ENCODE measurements at places on chromosomes 11 and 22.

- no peak for DNase-seq
Measured at GRCh38 chr11:12386745-12387144, 9.4 kb downstream of the PARVA start.

GRCh38 chr11:128522943-128523518 lies 64.3 kb downstream of the ETS1 start:
- DNase-seq, result no peak

- DNase-seq, result no peak
Measured at GRCh38 chr22:45430871-45431270, 17.4 kb downstream of the RIBC2 start.

DNA sequence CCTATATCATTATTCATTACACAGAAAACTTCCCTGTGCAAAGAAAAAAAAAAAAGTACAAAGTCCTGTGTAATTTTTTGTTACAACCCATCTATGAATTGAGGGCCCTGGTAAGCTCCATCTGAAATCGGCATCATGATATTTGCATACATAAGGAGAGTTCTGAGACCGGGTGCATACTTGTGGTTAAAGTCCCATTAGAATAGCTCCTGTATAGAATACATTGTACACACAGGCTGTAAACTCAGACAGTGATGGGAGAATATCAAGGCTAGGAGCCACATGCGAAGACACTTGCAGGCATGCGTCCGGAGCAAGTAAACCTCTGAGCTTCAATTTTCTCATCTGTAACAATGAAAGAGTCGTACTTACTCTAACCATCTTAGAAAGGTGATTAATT lies 353.2 kb downstream of the ETS1 start:
- DNase-seq, result no peak

DNA sequence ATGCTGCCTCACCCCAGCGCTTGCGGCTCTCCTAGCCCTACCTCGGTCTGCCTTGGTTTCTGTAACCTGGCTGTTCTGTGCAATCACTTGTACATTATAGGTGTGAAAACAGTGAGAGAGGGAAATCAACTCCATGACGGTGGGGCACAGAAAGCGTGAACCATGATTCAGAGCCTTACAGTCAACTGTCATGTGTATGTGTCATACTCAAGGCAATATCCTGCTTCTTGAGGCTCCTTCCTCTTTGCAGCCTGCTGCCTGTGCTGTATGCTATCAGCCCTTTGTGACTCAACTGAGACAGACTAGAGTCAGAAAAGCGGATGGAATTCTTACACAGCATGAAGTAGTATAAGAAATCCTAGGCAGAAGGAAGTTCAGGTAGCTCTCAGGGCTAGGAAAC lies 2.1 kb downstream of the NRIP3 start:
- no peak for DNase-seq

DNA sequence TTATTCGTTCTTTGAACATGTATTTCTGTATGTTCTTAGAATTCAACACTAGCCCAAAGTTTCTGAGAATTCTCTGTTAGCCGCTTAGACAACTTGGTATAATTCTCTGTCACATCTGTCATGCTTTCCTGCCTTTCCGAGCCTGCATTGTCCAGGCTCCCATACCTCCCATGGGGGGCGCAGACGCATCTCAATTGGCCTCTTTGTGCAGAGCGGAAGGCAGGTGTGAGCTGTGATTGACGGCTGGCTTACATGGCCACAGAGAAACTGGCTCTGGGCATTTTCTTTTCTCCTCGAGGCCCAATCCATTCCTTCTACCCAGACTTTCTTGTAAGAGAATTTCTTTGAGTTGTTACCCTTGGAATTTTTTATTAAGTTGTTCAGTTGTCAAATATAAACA lies 132.7 kb upstream of the SESN3 start:
- DNase-seq, result no peak

DNA sequence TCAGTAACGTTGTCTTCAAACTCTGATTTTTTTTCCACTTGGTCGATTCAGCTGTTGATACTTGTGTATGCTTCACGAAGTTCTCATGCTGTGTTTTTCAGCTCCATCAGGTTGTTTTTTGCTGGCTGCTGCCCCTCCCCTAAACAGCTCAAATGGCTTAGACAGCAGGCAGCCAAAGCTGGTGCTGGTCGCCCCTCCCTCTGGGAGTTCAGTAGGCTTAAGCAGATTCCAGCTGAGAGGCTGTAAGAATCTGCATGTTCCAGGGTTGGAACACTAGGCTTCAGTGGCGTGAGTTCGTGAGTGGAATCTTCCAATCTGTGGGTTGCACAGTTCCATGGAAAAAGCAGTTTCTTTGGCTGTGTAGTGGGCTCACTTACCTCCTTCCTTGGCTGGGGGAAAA lies 10.3 kb upstream of the FIBIN start:
- no peak for DNase-seq

GRCh38 chr11:66231561-66231960 lies 36.9 kb upstream of the RAB1B start:
- no peak for DNase-seq

DNA sequence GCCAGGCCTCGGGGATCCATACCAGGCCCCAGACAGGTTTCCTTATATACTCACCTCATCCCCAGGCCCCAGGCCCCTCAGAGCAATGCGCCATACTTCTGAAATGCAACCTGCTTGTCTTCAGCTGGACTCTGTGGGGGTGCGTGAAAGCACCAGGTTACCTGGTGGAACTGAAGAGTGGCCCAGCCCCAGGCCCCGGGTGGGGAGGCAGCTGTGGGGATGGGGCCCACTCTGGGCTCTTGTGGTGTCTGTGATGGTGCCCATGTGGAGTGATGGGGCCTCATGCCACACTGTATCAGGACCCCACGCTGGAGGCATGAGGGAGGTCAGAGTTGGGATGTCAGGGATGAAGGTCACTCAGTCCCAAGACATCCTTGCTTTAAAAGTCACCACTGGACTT lies 999.0 kb downstream of the BRD1 start:
- no peak for DNase-seq

DNA sequence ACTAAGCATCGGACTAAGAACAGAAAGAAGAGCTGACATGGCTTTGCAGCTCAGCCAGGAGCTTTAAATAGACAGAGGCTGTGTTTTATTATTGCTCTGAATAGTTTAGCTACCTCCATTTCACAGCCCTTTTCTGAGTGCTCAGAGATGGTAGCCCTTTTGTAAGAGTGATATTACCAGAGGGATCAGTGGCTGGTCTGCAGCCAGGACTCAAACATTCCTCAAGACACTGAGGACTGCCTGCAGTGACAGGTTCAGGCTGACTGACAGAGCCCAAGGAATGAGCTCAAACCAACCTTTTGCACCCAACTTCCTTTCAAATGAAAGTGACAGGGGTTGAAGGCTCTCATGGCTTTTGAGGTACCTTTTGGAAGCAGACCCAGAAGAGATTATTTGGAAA lies 189.0 kb downstream of the DDX10 start:
- DNase-seq, result no peak

DNA sequence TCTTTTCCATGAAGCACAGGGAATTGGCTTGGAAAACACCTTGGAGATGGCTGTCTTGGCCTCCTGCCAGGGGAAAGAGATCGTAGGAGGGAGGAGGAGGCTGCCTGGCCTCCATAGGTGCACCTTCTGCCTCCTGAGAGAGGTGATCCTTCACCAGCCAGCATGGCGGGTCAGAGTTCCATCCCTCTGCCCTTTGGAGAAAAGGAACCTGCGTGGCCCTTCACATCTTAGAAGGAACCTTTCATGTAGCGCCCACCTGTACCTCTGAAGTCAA lies 58.2 kb upstream of the DRD2 start:
- DNase-seq, result no peak

DNA sequence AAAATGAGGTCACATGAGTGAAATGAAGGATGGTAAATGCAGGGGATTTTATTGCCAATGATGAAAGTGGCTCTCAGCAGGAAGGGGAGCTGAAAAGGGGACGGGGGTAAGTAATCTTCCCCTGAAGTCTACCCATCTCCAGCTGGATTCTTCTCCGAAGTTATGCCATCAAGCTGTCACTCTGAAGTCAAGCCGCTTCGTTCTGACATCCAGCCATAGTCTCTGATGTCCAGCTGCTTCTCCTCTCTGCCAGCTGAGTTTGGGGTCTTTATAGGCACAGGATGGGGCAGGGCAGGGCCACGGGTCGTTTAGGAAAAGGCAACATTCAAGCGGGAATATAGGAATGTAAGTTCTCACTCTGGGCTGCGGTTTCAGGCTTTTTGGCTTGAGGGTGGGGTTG lies 181.9 kb upstream of the ANO3 start:
- no peak for DNase-seq

GRCh38 chr11:83355391-83355790 lies 69.2 kb upstream of the CCDC90B start:
- DNase-seq, result no peak

GRCh38 chr22:39449708-39450107 lies 7.1 kb upstream of the MGAT3 start:
- DNase-seq, result no peak

- DNase-seq, result no peak
Measured at GRCh38 chr11:113103932-113104690, 142.9 kb downstream of the NCAM1 start.

- DNase-seq, result no peak
Measured at GRCh38 chr22:45717789-45718188, 46.2 kb downstream of the ATXN10 start.

DNA sequence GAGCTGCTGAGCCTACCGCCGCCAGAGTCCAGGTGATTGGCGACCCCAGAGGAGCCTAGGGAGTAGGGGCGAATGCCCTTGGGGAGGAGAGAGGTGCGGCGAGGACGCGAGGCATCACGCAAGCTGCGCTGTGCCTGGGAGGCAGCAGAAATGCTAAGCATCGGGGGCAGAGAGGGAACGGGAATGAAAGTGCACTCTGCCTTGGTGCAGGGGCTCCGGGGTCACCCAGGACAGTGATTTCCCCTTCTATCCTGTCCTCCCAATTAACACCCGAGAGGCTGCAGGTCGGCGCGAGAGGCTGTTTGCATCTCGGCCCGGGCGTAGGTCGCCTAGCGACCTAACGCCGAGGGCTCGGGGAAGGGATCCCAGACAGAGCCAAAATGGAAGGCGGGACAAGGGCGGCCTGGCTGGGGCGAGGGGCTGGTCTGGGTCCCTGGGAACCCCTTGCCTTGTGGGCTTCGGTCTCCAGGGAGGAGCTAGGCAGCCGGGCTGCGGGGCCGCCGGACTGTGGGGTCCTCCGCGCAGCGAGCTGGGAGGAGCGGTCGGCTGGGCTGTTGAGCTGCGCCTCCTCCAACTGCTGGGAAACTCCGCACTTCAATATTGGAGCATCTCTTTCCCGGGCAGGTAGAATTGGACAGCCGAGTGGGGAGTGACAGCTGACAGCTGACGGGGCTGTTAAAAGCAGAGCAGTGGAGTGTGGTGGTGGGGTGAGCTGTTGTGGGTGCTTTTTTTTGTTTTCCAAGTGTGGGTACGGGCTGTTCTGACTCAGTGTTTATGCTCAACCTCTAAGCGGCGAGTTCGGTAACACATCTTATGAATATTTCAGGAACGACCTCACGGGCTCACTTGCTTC lies 657 bp downstream of the ELMOD1 start:
- no peak for DNase-seq

GRCh38 chr22:48993655-48994054 lies 834.0 kb downstream of the BRD1 start:
- no peak for DNase-seq

GRCh38 chr11:43576320-43576802 lies 104.2 kb upstream of the HSD17B12 start:
- DNase-seq, result no peak

DNA sequence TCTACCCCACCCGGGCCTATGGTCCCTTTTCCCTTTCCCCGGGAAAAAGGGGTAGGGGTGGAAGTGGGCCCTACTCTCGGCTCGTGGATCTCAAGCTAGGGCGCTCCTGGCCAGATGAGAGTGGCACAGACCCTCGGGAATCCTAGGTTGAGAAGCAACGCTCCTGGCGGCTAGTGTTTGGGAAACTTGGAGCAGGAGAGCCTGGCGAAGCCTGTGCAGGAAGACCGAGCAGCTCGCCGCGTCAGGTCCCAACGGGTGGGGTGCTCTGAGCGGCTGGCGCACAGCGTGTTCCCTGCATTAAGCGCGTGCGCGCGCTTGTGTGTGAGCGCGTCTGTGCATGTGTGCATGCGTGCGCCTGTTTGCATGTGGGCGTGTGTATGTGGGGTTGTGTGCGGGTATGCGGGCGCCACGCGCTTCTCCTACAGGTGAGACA lies 7.1 kb upstream of the FLI1 start:
- no peak for DNase-seq

DNA sequence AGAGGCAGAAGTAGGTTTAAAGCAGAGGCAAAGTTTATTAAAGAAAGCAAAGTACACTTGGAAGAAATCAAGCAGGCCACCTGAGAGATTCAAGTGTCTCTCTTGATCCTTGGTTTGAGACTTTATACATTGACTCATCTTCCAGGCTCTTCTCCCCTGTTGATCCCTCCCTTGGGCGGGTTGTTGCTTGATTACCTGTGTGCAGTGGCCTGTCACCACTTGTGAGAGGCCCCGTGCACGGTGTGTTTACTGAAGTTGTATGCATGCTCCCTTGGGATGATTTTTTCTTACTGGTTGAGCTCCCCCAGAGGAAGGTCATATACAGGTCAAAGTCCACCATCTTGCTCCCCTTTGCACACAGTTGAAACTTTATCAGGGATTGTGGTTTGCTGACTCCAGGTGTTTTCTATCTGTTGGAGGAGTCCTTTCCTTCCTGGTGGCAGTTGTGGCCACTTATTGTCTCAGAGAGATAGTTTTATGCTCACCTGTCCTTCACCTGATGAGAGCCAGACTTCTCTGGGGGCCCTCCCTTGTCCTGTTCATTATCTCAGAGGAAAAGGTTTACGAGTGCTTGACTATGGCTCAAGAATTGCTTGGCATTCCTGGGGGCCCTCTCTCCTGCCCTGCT lies 16.3 kb upstream of the RBMXL2 start:
- DNase-seq, result no peak

DNA sequence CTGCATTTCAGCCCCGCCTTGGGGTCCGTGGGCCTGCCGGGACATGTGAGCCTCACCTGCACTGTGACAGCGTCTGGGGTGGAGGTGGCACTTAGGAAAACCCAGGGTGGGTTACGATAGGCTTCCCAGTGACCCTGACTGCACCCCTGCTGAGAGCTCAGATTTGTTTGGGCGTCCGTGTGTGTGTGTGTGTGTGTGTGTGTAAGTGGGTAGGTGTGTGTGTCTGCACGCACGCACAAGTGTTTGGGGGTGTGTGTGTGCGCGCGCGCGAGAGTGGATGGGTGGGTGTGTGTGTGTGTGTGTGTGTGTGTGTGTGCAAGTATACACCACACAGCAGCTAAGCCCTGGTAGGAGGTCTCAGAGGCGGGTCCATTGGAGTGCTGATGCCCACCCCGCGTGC lies 12.1 kb upstream of the ARHGAP8 start:
- no peak for DNase-seq

- no peak for DNase-seq
Measured at GRCh38 chr11:88015170-88015569, 160.1 kb downstream of the RAB38 start.

GRCh38 chr22:27068121-27068520 lies 410.7 kb downstream of the MIAT start:
- no peak for DNase-seq

DNA sequence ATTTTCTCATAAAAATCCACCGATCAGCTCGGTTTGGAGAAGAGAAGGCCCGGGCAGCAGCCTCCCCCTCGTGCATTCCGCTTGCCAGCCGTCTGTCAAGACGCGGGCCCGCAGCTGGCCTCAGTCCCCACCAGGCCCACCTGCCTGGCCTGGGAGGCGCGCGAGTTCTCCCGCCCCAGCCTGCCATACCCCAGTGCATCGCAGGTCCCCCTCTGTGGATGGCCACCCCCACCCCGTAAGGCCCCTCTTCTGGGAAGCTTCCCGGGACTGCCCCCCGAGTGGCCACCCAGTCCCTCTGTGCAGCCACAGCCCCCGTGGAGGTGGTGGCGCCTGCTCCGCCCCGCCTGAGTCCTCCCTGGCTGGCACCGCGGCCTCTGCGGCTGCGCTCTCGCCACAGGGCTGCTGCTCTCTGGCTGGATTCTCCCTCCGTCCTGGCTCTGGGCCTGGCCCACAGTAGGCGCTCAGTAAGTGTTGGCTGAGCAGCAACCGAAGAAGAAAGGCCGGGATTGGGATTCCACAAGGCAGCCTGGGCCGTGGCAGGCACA lies 74.0 kb upstream of the TCF20 start:
- DNase-seq, result no peak

Data from activated CD4-positive, CD25-positive, alpha-beta regulatory T cell (primary cell).